ENCODE measurements at places on chromosomes 3 and 15. TPM values are rescaled to one million over a fixed set of nuclear protein-coding genes. Genes with fewer than 3 reads are reported as not detected.
A peak's percentile ranks its signal among the peaks of the same experiment; 100 is the strongest.

ADCY5 gene
- total RNA-seq: 16.8 TPM

TEX264 gene
- 35.8 TPM for total RNA-seq

CTXND1 gene
- total RNA-seq: 6.3 TPM

ZKSCAN7 gene
- total RNA-seq: 5.7 TPM

COPS2 gene
- 88.5 TPM for total RNA-seq

DNAH1 gene
- 20.1 TPM for total RNA-seq

DNA sequence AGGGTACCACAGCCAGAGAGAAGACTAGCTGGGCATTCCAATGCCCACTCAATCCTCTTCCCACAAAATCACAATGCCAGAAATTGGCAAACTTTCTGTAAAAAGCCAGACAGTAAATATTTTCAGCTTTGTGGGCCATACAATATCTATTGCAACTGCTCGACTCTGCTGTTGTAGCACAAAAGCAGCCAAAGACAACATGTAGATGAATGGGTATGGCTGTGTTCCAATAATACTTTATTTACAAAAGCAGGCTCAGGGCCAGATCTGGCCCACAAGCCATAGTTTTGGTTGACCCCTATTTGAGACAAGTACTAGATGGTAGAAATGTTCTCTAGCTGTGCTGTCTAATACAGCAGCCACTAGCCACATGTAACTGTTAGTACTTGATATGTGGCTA lies 330.9 kb downstream of the ERC2 start:
- DNase-seq: no peak

DNA sequence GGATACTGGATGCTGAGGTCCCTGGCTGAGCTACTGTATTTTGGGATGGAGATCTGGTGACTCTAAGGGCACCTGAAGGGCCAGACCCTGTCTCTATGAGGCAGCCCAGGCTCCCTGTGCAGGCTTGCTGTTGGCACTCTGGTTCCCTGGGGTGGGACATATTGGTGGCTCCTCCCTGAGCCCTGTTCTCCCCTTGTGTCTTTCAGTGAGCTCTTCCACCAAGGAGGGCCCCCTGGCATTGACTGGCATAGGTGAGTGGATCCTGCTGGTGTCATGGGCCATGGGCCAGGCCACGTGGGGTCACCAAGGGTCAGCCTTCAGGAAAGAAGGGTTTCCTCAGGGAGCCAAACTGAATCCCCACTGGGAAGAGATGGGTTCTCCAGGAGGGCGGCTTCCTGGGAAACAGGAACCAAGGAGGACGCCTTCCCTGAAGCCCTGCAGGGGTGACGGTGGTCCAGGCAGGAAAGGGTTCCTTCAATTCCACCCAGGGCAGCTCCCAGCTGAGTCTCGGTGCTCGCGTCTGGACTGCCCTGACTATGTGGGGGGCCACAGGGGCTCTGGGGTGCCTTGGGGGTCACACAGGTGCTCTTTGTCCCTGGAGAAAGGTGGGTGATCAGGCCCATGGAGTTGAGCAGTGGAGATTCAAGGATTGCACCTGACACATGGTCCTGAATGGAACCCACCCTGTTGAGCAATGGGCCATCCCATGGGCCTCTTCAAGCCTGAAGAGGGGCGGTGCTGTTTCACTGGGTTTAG lies 220.4 kb downstream of the SNRPN start:
- DNase-seq: peak; percentile 26

DNA sequence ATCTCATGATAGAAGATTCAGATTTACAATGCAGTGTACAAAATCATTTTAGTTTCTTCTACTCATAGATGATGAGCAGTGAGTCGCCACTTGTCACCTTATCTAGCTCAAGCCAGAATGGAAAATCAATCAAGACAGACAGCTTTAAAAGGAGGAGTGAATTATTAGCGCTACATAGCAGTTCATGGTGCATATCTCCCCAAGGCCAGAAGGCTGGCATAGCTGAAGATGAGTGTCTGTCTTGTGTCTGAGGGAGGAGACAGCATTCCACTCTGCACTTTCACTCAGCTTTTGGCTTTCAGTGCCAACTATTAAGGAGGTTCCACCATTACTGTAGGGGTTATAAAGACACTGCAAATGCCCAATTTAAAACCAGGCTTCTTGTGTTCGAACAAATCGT lies 804.1 kb upstream of the LMCD1 start:
- DNase-seq: no peak

GRCh38 chr15:25541228-25541627 lies 102.4 kb upstream of the UBE3A start:
- no peak for DNase-seq

DNA sequence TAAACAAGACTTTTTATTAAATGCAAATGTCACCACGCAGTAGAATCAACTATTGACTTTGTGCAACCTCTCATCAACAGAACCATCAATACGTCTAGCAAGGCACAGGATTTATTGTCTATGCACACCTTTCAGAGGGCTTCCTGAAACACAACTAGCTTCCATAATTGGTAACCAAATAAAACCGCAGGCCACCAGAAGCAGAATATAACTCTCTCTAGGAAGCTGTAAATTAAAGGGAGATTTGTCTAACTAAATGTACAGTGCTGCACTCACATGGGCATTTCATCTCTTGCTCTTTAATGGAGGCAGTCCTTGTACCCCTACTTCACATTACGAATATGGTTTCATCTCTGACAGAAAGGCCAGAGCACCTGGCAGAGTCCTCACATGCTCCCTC lies 93.0 kb downstream of the FHIT start:
- DNase-seq: no peak

- no peak for DNase-seq
These were observed 244.8 kb upstream of the TPRG1 start for GRCh38 chr3:188926741-188927511.

GRCh38 chr3:116392291-116392690 lies 53.0 kb downstream of the LSAMP start:
- no peak for DNase-seq

DNA sequence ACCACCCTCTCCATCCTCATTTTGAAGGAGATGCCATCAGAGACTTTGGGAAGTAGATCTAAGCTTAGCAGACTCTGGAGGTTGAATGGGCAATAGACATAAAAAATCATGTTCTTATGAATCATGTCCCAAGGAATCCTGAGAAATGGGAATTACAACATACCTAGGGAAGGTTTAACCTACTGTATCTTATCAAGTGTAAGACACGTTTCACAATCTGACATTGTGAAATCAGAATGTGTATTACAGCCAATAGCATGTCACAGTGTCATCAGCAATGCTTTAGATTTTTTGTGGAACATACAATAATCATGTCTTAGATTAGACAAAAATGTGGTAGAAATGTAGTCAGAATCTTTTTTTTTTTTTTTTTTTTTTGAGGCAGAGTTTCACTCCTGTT lies 332.4 kb upstream of the TLE3 start:
- DNase-seq: no peak

- DNase-seq: no peak
These were observed 25.6 kb downstream of the DUSP7 start for GRCh38 chr3:52030714-52031310.

GRCh38 chr3:81650187-81650586 lies 111.3 kb downstream of the GBE1 start:
- DNase-seq: no peak
